ENCODE measurements at places on chromosomes 2 and 18.

DNA sequence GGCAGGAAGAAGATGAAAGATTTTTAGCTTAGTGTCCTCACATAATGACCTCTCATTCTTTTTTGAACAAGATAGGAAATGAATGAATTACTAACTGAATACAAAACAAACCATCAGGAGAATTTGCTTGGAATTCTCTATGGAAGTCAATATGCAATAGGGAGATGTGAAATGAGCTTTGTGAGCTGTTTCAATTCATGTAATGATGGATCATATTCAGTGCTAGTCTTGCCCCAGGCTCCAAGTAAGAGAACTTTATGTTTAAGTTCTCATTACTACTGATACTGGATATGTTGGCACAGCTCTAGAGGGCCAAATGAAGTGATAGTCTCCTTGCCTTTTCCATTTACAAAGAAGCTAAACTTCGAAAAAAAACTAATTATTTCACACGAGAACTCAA is 29.2 kb downstream of the MYOM1 start:
- no peak for DNase-seq

GRCh38 chr2:174717273-174717672 is 47.0 kb downstream of the CHRNA1 start:
- peak; percentile 7 for DNase-seq

GRCh38 chr18:36828157-36828629 is 609 bp downstream of the TPGS2 start:
- peak; percentile 3 for DNase-seq

GRCh38 chr2:111706481-111707001 is 177.5 kb downstream of the ANAPC1 start:
- no peak for DNase-seq

DNA sequence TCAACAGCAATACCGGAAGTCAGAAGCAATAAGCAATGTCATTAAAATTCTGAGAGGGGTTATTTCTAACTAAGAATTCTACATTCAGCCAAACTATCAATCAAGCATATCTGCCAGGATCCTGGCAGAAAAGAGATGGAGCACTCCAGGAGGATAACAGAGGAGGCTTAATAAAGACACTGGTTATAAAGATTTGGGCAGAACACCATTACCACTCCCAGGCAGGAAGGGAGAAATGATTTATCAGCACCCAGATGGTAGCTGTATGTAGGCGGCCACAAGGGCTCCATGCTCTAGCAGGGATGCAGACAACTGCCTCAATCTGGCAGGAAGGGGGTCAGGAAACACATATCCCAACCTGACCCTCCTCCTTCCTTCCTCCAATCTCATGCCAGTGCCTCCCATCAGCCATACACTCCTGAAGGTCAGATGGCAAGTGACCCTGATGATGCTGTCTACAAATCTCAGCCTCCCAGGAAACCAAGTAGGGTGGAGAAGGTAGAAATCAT is 20.5 kb upstream of the TNFAIP6 start:
- DNase-seq: no peak

DNA sequence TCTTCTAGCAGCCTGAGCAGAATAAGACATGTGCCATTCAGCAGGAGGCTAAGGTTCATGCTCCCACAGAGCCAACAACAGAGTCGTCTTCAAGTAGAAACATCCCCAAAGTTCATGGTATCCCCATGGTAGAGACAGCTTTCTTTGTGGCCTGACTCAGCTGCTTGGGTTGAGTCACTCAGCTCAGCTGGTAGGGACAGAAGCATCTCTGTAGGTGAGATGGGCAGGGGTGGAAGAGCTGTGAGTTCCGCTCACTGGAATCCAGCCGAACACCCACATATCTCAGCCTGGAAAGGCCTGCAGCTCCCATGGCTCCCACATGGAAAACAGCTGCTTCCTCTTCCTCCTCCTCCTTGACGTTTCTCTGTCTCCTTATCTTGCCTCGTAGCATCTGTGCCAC is 792.7 kb downstream of the RNF144A start:
- DNase-seq: no peak

GRCh38 chr2:210620456-210620855 is 64.1 kb downstream of the CPS1 start:
- no peak for DNase-seq

DNA sequence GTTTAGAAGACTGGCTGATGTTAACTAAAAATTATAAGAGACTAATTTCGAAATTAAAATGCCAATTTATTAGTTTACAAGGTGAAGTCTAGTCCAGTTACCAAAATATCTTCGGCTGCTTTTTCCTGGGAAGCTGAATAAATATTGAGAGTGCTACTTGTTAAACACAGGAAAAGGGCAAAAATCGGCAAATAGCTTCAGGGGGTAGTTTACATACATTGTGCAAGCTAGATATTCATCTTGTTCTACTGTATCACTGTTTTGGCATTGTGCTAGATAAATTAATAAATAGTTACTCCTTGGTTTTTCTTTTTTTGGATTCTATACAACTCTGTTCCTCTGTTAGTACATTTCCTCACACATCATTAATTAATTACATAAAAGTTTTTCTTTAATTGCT is 29.3 kb downstream of the NHEJ1 start:
- DNase-seq: no peak

DNA sequence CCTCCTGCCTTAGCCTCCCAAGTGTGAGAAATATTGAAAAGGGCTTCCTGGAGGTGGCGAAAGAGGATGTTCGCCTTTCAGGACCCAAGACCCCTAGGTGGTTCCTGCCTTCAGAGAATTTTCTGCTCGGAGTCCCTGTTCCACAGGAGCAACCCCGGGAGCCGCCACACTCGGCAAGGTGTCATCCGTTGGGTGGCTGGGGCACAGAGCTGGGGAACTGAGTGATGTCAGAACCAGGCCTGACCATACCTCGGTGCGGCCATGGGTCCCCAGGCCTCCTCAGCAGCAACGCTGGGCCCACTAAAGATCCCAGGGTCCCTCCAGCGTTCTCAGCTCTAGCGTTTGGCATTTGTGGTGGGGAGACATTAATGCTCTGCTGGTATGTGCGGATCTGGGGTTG is 23.7 kb upstream of the TAF1B start:
- DNase-seq: no peak

DNA sequence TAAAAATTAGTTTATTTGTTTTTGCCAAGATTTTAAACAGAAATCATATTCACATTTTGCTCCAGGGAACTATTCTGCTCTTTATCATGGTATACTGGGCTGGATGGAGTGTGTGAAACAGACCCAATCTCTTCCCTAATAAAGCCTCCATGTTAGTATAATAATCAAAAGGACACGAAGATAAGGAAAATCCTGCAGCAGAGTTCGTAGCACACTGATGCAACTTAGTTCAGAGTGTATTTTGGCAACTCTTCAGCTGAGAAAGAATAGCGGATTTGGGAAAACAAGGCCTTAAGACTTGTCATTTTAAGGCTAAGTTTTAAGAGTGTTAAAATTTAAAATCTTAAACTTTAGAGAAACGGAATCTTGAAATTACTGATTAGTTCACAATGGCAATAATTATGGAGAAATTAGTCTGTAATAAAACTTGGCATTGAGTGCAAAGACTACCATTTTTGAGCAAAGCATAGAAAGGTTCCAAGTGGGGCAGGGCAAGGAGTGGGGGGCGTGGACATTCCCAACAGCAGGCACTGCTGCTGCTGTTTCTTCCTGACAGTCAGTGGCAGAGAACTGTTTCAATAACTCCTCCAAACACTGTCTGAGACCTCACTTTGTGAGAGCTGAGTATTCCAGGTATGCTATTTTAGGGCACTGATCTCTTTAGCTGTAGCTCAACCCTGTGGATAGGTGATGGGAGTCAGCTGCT is 225.0 kb downstream of the HRH4 start:
- DNase-seq: no peak

GRCh38 chr18:77380695-77381094 is 131.0 kb downstream of the GALR1 start:
- DNase-seq: no peak

DNA sequence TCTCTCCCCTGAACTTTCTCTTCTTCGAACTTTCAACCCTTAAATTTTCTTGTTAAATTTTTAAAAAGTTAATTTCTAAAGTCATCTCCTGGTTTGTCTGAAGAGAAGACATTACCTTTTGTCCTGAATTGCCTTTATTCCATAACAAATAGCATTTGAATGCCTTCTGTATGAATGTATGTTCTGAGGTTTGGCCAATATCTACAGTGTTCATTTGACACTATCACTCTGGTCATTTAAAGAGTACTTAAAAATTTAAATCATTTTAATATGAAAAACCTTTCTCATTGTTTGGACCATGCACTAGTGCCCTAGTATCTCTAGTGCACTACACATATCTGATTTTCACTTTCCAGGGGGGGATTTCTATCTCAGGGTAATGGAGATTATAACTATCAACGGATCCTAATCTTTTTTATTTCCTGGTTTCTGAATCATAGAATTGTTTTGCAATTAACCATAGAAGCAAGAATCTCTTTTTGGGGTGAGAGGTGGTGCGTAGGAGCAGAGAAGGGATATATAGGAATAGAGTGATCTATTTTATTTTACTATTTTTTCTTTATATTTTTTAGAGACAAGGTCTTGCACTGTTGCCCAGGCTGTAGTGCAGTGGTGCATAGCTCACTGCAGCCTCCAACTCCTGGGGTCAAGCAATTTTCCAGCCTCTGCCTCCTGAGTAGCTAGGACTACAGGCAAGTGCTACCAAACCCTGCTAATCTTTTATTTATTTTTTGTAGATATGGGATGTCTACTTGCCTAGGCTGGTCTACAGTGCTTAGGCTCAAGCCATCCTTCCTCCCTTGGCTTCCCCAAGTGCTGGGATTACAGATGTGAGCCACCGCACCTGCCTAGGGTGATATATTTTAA is 25.5 kb downstream of the TANC1 start:
- DNase-seq: no peak

DNA sequence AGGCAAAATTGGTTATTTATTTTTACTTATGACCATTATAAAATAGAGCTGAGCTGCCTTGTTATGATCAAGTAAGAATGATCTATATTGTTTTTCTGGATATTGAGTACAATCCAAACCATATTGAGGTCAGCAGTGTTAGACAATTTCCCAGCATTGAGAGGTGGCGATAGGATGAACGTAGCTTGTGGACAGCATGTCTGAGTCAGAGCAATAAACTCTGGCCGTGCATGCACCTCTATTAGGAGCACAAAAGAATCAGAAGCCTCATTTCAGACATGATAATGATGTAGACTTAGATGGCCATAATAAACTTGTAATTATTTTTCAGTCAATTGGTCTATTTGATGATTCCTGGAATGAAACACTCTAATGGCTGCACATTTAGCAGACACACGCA is 491.6 kb downstream of the RIT2 start:
- no peak for DNase-seq

DNA sequence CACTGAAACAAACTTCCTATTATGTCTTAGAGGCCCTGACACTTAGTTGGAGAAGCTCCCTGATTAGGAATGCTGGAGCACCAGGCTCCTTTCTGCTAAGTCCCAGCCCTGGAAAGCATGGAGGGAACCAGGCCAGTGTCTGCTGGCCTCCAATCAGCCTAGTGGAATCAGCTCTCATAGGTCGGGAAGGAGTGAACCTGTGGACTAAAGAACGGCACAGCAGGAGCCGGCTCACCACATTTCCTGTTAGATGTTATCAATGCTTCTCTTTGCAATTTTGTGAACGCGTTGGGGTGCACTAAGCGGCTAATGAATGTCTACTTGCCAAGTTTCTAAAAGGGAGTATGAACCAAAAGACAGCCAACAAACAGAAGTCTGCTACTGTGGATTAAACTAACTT is 296.6 kb downstream of the NAPG start:
- DNase-seq: no peak

GRCh38 chr2:61018318-61018755 is 282 bp upstream of the PUS10 start:
- DNase-seq: no peak

DNA sequence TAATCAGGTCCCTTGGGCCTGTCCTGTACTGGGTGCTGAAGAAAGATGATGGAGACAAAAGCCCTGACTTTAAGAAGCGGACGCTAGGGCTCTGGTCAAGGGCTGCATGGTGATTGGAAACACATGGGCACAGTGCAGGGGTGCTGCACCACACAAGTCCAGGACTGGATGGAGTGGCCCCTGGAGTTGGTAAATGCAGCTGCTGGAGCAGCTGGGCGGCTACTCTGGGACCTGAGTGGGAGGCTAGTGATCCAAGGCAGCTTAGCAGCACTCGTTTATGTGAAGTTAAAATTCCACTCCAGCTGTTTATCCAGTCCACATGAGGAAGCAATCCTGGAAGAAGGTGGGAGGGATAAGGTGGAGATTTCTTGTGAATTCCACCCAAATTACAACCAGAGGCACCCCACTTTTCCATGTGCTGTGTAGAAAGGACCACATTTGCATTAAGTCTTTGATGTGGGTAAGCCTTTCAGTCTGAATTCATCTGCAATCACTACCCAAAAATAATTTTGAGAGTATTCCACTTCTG is 24.9 kb downstream of the MERTK start:
- no peak for DNase-seq

DNA sequence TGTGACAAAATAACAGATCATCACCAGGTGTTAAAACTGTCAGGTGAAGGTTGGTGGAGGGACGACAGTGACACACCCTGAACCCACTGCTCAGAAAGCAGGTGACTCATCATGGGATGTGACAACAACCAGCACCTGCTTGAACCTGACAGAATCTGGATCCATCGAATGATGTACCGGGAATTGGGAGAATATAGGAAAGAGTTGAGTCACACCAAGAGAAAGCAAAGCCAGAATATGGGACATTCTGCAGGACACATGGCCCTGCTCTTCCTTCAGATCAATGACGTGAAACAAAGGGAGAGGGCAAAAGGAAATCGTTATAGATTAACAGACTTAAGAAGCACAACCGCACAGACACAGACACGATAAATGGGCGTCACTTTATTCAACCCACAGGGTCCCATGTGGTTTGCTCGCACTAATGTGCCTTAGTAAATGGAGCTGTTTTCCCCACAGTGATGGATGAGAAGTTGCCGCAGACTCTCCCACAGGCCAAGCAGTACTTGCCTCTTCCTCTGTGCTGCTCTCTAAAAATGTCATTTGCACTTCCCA is 100.1 kb downstream of the CRACDL start:
- DNase-seq: no peak

- no peak for DNase-seq
Measured at GRCh38 chr2:46435796-46436360, 43.5 kb upstream of the TMEM247 start.

DNA sequence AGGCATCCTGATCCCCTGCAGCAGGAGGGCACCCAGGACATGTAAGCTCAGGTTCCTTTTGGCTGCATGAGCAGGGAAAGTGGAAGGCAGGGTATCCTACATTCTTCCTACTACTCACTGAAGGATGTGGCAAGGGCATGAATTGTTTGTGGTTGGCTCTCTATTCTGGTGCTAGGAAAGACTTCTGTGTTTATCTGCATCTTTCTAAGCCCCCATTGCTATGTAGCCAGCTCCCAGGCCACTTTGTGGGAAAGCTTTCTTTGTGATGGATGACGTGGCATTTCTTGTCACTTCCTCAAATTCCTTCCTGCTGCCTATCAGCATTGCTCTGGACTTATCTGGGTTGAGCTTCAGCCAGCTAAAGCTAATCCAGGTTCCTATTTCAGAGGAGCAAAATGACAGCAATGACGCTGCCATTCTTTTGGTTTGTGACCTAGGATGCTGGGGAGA is 46.2 kb downstream of the MEIS1 start:
- no peak for DNase-seq

- DNase-seq: no peak
Measured at GRCh38 chr2:168191955-168192785, 55.2 kb downstream of the STK39 start.
